ENCODE measurements at places on chromosomes 1 and 21. TPM values are rescaled to one million over a fixed set of nuclear protein-coding genes. Genes with fewer than 3 reads are reported as not detected.

GRCh38 chr1:28341591-28341990, 12.8 kb downstream of the MED18 start:
- DNase-seq, result no peak

- no peak for DNase-seq
Observed at GRCh38 chr21:42666925-42667324, 13.5 kb downstream of the PDE9A start.

- no peak for DNase-seq
Observed at GRCh38 chr1:178632653-178633052, 92.4 kb upstream of the RALGPS2 start.

DNA sequence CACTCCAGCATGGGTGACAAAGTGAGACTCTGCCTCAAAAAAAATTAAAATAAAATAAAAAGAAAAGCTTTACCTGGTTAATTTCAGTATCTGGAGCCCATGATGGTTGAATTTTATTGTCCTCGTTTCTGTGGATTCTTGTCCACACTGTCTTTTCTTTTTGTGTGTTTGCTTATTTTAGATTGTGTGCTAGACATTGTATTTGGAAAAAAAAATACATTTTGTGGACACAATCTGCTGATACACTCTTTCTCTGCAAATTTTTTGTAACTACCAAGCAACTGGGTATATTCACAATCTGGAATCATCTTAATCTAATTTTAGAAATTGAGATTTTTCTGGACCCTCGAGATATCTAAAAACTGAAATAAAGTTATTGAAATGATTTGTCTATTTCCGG, 41.6 kb upstream of the PDE9A start:
- no peak for DNase-seq

TFF1 gene
- not detected for total RNA-seq

NME7 gene
- 22.8 TPM for total RNA-seq

POU3F1 gene
- 0.32 TPM for total RNA-seq

FCN3 gene
- total RNA-seq, result not detected

AJAP1 gene
- 1.2 TPM for total RNA-seq

GUCA2B gene
- not detected for total RNA-seq

PLEKHN1 gene
- 1.1 TPM for total RNA-seq

- DNase-seq, result no peak
Observed at GRCh38 chr21:36547464-36547863, 67.5 kb upstream of the CLDN14 start.

GRCh38 chr1:30466026-30466425, 257.4 kb downstream of the MATN1 start:
- DNase-seq, result no peak

GRCh38 chr1:229625071-229625914, 629 bp downstream of the TAF5L start:
- peak; percentile 18 for DNase-seq

DNA sequence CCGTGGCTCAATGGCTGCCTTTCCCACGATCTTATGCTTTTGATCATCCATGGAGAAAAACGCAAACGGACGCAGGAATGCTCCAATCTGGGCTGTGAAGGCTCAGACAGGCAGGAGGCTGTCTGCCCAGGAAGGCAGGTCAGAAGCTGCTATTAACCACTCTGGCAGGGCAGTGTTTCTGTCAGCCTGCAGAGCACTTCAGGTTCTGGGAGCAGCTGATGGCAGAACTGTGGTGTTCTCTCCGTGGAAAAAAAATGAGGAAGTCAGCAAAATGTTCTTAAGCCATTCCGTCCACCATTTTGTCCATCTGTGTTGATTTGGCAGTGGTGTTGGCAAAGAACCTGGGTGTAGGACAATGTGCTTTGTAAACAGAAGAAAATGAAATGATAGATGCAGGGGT, 91.7 kb downstream of the SIM2 start:
- DNase-seq, result no peak

DNA sequence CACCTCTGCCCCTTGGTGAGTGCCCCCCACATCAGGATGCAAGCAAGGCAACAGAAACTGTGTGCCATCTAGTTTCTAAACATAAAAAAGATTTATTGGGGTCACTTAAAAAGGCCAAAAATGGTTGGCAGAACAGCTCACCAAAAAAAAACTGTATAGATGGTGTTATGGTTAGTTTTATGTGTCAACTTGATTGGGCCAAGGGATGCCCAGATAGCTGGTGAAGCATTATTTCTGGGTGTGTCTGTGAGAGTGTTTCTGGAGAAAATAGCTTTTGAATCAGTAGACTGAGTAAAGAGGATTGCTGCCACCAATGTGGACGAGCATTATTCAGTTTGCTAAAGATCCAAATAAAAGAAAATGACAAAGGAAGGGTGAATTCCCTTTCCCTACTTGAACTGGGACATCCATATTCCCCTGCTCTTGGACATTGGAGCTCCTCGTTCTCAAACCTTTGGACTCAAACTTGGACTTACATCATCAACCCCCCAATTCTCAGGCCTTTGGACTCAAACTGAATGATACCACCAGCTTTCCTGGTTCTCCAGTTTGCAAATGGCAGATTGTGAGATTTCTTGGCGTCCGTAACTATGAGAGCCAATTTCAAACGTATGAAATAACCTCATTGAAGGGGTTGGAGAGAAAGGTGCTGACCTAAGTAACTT, 16.9 kb downstream of the CAPN9 start:
- DNase-seq, result no peak

- DNase-seq, result no peak
Observed at GRCh38 chr1:162214202-162214601, 144.7 kb downstream of the NOS1AP start.

DNA sequence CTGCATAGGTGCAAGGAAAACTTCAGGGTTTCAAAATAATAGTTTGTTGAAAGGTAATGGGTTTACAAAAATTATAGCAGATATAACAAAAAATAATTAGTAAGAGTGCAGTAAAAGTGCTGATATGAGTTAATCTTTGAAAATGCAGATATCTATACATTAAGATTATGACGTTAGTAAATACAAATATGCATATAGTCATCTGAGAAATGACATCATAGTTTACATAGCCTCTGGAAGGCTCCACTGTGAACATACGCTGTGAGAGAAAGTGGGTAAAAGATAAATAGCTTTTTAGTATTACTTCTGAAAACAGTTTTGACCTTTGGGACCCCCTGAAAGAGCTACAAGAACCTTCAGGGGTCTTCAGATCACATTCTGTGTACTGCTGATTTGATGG, 356.2 kb upstream of the SNX7 start:
- DNase-seq, result no peak

- DNase-seq, result no peak
Observed at GRCh38 chr1:245292553-245292952, 137.8 kb downstream of the KIF26B start.

- DNase-seq, result peak; percentile 26
Observed at GRCh38 chr1:181044449-181044966, 10.7 kb downstream of the MR1 start.

MTARC1 gene
- total RNA-seq, result 12.2 TPM

ZFP69B gene
- total RNA-seq, result 6.6 TPM

Measured in urinary bladder (tissue), 4 donors.